Suppressor macrophage (primary cell): ENCODE measurements at places on chromosomes 6 and 20.
A peak's percentile ranks its signal among the peaks of the same experiment; 100 is the strongest.

DNA sequence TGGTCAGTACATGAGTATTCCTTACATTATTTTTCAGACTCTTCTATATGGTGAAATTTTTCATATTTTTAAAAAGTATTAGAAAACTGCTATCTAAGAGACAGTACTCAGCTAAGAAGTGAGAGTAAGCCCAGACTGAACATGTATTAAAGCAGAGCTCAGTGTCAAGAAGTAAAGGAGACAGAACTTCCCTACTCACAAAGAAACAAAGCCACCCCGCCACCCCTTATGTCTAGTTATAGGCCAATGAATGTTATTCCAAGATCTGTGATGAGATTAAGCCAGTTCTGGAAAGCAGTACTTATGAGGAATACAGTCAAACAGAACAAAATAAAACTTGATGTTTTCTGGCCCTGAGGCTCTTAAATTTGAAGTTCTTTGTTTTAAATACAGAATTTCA is 114.5 kb downstream of the RNGTT start:
- no peak for DNase-seq

GRCh38 chr6:5674141-5674540 is 332.6 kb downstream of the NRN1 start:
- DNase-seq = no peak

GRCh38 chr6:15776458-15776980 is 113.7 kb upstream of the DTNBP1 start:
- no peak for DNase-seq

DNA sequence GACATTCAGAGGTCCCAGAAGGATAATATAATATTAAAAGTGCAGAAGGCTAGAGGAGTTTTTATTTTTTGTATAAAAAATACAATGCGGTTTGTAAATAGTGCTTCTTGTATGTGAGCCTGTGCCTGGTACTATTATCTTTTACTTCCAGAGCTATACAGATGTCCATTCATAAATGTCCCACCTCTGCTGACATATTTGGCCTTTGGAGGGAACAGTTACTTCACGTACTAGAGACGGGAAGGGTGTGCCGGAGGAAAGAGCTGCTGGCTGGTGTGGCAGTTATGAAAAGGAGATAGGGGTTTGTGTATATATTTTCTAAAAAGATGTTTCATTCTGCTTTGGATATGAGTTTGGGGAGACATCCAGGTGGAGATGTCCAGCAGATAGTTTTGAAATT is 8.8 kb downstream of the CD109 start:
- DNase-seq = no peak

GRCh38 chr20:9474835-9475415 is 39.5 kb upstream of the LAMP5 start:
- DNase-seq = no peak

DNA sequence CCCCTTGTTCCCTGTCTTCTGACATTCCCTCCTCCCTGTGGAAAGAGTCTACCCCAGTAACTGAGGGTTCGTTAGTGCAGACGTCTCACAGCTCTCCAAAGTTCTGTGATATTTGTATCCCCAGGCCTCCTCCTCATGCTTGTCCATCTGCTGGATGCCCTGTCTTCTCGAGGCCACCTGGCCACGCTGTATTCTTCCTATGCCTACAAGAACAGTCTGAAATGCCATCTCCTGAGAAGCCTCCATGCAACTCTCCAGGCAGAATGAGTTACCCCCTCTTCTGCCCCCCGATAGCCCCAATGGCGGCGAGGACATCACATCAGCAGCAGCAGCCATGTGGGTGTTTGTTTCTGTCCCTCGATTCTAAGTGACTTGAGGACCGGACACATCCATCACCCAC is 9.3 kb downstream of the ULBP2 start:
- no peak for DNase-seq

DNA sequence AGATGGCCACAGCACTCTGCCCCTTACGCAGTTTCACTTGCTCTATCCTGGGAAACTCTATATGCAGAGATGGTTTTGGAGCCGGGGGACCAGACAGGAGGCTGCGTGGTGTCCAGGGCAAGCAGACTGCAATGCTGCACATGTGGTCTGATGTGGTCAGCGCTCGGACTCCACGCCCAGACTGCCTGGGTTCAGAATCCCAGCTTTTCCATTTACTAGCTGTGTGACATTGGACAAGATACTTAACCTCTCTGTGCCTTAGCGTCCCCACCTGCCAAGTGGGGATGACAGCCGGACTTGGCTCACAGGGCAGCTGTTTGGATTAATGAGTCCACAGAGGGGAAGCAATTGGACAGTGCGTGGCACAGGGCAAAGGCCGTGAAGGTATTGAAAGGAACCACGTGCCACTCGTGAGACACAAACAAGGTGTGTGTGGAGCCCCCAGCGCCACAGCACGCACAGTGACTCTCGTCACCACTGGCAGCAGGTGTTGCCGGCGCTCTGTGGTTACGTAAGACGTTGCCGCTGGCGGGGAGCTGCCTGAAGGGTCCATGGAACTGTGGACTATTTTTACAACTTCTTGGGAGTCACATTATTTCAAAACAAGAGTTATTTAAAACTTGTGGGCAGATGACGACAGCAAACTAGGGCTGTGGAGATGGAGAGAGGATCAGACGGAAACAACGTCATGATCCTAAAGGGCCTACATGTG is 201.4 kb downstream of the PREX1 start:
- DNase-seq = peak; percentile 78

GRCh38 chr6:72811971-72812421 is 190.1 kb downstream of the KCNQ5 start:
- DNase-seq = no peak

GRCh38 chr20:56380375-56380774 is 11.6 kb downstream of the AURKA start:
- DNase-seq = no peak

GRCh38 chr6:5058254-5058653 is 26.9 kb upstream of the PPP1R3G start:
- DNase-seq = no peak

- DNase-seq = peak; percentile 98
Measured at GRCh38 chr6:14734416-14735340, 511.2 kb upstream of the JARID2 start.

GRCh38 chr6:42746463-42747391 is 824 bp upstream of the TBCC start:
- peak; percentile 93 for DNase-seq

DNA sequence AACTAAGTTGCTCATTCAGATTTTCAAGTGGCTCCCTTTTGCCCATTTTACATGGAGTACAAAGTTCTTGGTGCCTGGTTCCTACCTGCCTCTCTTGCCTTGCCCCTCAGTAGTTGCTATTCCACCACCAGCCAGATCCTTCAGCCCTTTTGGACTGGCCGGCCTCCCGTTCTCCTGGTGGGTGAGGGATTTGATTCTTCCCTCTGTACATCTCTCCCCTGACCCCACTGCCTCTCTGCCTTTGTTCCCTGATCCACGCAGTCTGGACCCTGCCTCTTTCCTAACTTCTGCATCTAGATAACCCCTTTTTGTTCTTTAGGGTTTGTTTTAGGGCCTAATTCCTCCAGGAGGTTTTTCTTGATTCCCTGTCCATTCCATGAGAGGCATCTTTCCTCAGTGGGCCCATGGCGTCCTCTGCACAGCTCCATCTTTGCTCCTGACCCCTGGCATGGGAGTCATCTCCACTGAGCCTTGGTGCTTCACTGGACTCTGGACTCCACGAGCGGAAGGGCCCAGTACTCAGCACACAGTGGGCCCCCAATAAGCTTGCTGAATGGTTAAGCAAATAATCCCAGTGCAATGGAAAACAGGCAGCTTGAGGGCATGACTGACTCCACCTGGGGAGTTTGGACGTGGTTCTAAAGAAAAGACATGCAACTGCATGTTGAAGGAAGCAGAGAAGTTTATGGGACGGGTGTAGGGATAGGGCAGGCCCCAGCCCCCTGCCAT is 309.3 kb upstream of the SUPT3H start:
- no peak for DNase-seq

GRCh38 chr20:8664778-8665177 is 404.1 kb upstream of the PLCB4 start:
- no peak for DNase-seq

DNA sequence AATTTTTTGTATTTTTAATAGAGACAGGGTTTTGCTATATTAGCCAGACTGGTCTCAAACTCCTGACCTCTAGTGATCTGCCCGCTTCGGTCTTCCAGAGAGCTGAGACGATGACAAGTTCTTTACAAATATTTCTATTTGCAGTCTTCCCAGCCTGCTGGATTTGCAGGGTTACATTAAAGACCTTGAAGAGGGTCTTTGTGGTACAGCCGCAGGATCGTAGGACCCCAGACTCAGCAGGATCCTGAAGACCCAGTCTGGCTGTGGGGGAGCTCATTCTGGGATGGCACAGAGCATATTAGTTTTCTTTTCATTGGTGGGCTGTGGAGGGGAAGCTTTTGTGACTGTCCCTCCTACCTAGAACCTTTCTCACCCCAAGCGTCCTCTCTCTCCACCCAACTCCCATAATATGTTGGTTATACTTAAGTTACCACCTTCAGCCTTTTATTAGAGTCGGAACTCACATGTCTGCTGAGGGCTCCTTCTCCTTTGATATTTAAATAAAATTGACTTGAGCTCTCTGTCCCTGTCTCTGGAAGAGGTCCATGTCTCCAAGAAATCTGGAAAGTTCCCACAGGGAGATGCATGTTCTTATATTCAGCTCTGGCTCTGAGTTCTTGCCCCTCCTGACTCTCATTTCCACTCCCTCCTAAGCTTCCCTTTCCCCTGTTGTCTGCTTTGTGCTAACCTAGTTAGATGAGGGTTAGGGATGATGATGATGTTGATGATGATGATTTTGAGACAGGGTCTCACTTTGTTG is 72.0 kb downstream of the TIAM2 start:
- no peak for DNase-seq

DNA sequence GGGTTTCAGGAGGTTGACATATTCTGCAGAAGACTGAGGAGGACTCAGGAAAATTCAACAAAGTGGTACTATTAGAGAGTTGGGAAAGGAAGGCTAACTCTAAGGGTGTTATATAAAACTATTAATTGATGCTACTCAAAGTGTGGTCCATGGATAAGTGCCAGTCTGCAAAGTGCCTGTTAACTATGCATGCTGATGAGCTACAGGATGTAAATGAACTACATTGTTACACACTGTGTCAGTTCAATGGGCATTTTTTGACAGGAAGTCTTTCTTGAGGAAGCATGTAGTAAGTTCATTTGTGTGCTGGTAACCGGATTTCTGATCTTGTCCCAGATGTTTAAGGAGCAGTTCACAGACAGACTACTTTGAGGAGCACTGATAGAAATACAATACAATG is 75.6 kb downstream of the KLHL32 start:
- DNase-seq = no peak

DNA sequence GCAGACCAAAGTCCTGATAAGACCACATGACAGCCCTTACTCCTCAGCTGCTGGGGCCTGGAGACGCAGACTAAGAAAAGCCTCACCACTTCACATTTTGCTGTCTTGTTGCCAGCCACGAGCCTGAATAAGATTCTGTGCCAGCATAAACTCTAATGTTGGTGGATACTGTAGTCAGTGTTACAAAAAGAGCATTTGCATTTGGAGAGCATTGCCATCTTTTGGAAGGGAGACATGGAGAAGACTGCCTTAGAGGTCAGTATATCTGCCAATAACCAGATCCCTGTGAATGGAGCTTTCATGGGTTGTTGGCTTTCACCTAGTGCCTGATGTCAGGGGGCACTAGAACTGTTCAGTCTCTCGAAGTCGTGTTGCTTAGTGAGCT is 315.2 kb downstream of the ZFAND3 start:
- DNase-seq = no peak

GRCh38 chr6:91083211-91083610 is 496.3 kb upstream of the MAP3K7 start:
- DNase-seq = no peak

DNA sequence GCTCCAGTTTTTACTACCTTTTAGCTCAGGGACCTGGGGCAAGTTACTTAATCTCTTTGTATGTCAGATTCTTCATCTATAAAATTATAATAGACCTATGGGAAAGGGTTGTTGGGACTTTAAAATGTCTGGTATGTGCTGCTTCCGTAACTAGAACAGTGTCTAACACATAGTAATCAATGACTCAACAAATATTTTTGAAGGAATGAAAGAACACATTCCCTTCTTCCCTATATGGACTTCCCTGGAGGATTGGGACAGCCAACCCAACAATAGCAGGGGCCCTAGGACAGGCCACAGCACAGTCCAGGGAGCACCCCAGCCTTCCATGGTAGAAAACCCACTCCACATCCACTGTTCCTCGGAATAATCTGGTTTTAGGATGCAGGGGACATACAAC is 50.7 kb upstream of the TPD52L1 start:
- no peak for DNase-seq

GRCh38 chr6:146027586-146028251 is 1.1 kb upstream of the GRM1 start:
- no peak for DNase-seq

GRCh38 chr6:18488526-18489270 is 101.5 kb downstream of the RNF144B start:
- no peak for DNase-seq

DNA sequence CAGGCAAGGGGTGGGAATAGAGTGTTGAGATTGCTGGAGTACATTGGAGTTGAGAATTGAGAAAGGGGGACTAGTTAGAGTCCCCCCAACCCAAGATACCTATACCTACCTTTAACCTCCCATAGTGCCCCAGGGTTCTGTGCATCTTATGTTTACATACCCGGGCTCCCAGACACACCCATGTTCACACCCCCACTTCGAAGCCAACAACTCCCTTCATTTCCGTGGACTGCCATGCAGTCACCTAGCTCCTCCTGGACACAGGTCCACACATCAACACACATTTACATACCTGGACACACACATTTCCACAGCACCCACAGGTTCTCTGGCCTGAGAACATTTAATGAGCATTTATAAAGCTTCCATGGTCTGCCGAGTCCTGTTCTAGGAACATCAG is 5.1 kb downstream of the TMEM63B start:
- DNase-seq = no peak

- no peak for DNase-seq
Measured at GRCh38 chr6:36739947-36740817, 42.6 kb downstream of the RAB44 start.

DNA sequence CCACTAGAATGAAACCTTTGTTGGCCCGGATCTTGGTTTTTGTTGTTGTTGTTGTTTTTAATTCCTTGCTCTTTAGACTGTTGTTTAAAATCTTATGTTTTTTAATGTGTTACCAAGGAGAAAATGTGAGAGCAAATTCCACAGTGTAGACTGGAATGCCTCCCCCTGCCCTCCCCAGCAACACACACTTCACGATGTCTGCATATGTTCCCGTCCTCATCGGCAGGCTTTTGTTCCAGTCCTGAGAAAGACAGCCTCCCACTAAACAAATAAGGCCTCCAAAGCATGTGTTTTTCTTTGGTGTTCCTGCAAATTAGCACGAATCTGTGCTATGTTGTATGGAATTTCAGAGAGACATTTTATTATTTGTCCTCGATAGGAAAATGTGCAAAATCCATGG is 263.3 kb upstream of the QKI start:
- no peak for DNase-seq

DNA sequence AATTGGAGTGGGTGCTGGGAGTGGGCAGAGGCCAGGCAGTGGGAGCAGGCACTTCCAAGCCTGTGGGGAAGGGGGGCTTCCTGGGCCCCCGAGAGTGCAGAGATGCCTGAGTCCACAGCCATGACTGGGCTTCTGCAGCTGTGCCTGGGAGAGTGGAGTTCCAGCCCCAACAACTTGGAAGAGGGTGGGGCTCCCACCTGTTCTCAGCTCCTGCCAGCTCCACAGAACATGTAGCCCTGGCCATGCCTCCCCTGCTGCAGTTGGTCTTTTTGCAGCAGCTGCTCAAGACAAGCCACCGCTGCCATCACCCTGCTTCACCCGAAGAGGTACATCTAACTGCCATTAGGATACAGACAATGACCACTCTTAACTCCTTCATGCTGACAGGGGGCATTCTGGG is 1092.3 kb downstream of the KHDRBS2 start:
- no peak for DNase-seq

- peak; percentile 92 for DNase-seq
Measured at GRCh38 chr20:34312544-34313217, 9.5 kb upstream of the AHCY start.
